Effector memory CD8-positive, alpha-beta T cell (primary cell): ENCODE measurements at places on chromosomes 13 and 19.

DNA sequence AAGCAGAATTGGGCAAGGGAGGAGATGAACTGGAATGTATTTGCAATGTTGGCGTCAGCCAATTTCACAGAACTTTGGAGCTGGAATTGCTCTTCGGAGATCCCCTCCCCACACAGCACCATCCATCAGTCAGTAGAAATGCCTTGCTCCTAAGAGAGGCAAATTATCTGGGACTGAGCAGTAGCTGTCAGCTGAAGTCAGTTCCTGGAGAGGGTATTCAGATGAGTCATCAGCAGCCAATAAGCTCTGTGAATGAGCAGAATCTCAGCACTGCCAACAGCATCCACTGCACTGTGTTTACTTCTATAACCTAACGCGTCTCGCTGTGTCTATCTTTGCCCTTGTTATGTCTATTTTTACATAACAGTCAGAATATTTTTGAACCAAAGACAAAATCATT is 213.7 kb downstream of the SLITRK5 start:
- DNase-seq = no peak

GRCh38 chr19:31334101-31334848 is 15.0 kb downstream of the TSHZ3 start:
- DNase-seq = no peak

DNA sequence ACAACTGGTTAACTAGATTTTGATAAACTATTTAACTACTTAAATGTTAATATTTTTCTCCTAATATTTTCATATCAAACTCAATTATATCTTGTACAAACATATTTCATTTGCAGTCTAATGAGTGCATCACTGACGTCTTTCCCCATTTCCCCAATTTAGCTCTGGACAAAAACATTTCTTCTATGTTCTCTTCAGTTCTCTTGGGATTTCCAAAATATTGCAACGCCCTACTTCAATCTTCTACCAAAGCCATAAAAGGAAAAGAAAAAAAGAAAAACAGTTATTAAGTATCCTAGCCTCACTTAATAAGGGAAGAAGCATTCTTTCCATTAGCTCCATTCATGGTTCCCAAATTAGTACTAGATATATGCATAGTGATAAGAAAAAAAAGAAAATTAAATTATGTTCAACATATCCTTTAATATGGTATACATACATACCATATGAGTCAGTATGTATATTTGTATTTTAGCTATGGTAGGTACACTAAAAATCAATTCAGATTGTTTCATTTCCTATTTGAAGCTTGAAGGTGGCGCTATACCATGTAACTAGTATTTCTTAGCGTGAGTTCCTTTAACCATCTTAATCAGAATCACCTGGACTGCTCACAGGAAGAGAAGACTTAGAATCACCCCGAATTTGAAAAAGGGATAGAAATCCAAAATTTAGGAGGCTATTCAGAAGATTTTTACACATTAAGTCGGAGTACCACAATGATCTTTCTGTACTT is 9.9 kb downstream of the FBXL3 start:
- DNase-seq = no peak

- DNase-seq = peak; percentile 84
Observed at GRCh38 chr19:41302624-41303351, 7.2 kb upstream of the CCDC97 start.

- DNase-seq = no peak
Observed at GRCh38 chr13:50125304-50125553, 110.0 kb downstream of the KCNRG start.

DNA sequence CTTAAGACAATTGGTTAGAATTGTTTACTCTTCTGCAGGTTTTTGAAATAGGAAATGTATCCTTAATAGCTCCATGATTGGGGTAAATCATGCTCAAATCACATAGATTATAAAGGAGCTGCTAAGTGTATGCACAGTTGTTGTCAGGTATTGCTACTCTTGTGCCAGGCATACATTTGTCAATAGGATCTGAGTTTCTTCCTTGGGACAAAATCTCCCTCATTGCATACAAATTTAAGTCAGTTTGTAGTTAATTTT is 109.3 kb upstream of the MLNR start:
- DNase-seq = no peak

- no peak for DNase-seq
Observed at GRCh38 chr19:15779756-15780476, 7.5 kb upstream of the OR10H5 start.

DNA sequence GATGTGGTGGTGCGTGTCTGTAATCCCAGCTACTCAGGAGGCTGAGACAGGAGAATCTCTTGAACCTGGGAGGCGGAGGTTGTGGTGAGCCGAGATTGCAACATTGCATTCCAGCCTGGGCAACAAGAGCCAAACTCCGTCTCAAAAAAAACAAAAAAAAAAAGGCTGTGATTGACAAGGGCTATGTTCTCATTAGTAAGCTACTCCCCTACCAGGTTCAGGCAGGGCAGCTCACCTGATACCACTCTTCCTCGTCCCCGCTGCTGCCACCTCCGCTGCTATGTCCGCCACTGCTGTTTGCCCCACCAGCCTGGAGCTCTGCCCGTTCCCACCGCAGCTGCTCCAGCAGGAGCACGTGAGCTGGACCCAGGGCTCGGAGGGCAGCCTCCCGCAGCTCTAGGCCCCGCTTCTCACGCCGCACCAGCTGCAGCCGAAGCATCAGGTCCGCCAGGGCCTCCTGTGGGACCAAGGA is 9.4 kb downstream of the USHBP1 start:
- no peak for DNase-seq

GRCh38 chr19:48500830-48501493 is 10.7 kb downstream of the LMTK3 start:
- no peak for DNase-seq

DNA sequence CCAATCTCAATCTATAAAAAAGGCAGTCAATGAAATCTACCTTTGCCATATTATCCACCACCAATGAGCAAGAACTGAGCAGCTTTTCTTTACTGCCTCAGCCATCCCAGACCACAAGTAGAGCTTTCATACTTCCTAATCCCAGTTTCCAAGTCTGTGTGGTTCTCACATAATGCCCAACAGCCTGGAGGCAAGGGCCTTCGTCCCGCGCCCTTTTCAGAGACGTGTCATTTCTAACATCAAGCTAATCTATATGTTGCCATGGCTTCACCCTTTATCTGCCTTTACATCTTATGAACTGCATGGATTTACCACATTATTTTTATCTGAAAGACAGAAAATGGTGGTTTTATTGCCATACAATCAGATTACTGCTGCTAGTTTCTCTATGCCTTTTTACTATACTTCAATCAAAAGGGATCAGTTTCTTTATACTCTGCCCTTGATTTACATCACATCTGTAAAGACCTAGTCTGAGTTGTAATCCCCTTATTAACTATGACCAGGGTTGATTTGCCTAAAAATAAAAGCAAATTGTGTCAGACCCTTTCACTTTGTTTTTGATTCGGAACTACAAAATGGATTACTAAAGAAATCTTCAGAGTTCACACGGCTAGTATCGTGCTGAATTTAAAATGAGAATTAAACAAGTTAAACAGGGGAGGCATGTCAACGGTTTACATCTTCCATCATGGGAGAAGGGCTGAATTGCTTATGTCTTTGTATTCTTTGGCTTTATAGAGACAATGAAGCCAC is 5.9 kb downstream of the EFNB2 start:
- DNase-seq = no peak

DNA sequence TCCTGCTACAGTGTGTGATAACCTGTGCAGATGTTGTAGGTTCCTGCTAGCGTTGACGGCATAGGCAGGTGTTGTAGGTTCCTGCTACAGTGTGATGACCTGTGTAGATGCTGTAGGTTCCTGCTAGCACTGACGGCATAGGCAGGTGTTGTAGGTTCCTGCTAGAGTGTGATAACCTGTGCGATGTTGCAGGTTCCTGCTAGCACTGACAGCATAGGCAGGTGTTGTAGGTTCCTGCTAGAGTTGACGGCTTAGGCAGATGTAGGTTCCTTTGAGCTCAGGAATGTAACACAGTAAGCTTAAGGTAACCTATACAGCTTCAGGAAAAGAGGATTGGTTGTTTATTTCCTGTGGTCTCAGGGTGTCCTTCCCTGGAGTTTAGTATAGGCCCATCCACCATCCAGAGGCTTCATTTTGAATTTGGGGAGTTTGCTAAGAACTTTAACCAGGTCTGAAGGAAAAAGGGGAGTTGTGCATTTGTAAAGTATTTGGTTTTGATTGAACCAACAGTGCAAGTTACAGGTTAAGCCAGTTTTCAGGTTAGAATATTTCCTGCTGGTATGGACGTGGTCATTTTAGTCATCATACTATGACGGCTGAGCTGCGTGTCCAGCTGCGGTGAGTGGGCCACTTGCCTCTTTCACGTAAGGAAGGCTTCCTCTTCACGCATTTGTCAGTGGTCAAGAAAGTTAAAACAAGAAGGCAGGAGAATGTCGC is 53.8 kb downstream of the ATP11A start:
- DNase-seq = no peak

DNA sequence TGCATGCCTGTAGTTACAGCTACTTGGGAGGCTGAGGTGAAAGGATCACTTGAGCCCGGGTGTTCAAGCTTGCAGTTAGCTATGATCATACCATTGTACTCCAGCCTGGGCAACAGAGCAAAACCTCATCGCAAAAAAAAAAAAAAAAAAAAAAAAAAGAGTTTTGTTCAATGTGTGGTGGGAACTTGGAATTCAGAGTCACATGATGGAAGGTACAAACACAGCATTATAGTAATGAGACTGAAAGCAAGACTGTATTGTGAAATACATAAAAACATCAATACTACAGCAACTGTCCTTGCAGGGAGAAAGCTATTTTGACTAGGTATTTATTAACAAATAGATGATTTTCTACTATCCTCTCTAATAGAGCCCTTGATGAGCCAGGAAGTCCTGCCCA is 393.2 kb downstream of the DLEU7 start:
- no peak for DNase-seq

GRCh38 chr13:41900918-41901317 is 60.0 kb downstream of the VWA8 start:
- DNase-seq = no peak

DNA sequence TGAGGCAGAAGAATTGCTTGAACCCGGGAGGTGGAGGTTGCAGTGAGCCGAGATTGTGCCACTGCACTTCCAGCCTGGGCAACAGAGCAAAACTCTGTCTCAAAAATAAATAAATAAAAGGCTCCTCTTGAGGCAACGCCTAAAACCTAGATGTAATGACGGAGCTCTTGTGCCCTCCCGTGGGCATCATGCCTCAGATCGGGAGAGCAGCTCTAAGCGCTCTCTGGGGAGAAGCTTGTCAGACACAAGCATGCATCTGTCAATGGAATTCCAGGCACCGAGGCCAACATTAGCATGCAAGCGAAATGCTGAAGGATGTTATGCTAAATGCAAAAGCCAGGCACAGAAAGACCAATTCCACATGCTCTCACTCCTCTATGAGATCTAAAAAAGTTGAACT is 45.6 kb upstream of the MRI1 start:
- DNase-seq = no peak

DNA sequence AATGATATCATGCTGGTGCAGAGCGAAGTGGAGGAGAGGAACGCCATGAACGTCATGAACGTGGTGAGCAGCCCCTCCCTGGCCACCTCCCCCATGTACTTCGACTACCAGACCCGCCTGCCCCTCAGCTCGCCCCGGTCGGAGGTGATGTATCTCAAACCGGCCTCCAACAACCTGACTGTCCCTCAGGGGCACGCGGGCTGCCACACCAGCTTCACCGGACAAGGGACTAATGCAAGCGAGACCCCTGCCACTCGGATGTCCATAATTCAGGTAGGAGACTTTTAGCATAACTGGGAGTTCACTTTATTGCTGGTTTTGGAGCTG is 3.3 kb downstream of the PCDH17 start:
- DNase-seq = no peak

- DNase-seq = no peak
Observed at GRCh38 chr19:964116-964520, 20.0 kb upstream of the WDR18 start.

DNA sequence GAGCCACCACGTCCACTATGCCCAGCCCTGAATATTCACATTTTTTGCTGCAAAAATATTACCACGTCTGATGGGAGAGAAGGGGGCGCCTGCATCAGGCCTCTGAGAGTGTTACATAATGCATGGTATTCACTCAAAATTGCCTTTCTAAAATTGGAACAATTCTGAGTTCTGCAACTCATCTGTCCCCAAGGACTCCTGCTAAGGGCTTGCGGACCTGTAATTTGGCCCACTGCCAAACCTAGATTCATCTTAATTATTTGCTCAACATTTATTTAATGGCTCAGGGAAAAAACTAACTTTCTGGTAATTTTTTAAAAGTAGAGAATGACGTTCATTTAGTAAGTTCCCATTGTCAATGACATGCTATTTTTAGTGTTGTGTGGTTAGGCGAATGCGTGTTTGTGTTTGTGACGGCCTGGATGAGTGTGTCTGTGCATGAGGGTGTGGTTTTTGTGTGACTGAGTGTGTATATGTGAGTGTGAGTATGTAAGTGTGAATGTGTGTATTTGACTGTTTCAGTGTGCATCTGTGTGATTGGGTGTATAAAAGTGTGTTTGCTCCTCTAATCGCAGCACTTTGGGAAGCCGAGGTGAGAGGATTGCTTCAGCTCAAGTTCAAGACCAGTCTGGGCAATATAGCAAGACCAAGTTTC is 8.8 kb downstream of the INAFM1 start:
- DNase-seq = no peak

GRCh38 chr13:62193919-62194318 is 778.3 kb upstream of the PCDH20 start:
- DNase-seq = no peak

DNA sequence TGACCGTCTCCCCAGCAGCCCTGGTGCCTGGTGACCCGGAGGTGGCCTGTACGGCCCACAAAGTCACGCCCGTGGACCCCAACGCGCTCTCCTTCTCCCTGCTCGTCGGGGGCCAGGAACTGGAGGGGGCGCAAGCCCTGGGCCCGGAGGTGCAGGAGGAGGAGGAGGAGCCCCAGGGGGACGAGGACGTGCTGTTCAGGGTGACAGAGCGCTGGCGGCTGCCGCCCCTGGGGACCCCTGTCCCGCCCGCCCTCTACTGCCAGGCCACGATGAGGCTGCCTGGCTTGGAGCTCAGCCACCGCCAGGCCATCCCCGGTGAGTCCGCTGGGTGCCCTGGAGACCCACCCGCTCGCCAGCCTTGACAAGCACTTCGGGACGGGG is 2.2 kb downstream of the MADCAM1 start:
- no peak for DNase-seq

DNA sequence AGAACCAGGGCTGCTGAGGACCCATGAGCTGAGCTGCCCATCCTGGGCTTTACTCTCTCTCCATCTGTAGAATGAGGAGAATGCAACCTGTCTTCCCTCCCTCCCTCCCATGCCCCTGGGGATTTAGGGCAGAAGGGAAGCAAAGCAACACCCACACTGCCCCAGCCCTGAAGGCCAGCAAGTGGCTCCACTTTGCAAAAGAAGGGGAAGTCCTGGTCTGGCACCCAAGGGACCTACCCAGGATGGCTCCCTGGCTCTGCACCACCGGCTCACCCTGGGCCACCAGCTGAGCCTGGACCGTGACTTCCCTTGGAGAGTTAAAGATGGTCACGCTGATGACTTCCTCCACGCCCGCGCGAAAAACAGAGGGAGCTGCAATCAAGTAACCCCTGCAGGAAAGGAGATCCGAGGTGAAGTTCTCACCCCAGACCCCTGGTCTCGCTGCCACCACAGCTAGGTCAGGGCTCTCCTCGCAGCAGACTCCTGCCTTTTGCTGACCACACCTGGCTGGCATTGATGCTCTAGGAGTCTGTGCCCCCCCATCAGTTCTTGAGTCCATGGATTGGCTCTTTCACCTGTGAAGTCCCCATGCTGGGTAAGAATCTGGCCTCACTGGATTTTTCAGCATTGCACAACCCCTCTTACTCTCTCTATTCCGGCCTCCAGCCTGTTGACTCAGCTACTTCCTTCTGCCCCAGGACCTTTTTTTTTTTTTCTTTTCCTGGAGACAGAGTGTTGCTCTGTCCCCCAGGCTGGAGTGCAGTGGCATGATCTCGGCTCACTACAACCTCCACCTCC is 4.6 kb downstream of the CPAMD8 start:
- DNase-seq = no peak
